HCT116 (cell line): ENCODE measurements at places on chromosomes 1 and 21. TPM values are rescaled to one million over a fixed set of nuclear protein-coding genes. Genes with fewer than 3 reads are reported as not detected.

Gene LCE3D
- total RNA-seq: not detected

Gene LIN28A
- total RNA-seq: 1.4 TPM

Gene NOS1AP
- 5.3 TPM for total RNA-seq

Gene AADACL3
- total RNA-seq: not detected

- H3K36me3 ChIP-seq: no peaks in the 10 kb centered on the region
- peaks cover 15% of the 10 kb centered on the region for H3K4me1 ChIP-seq
- H3K4me3 ChIP-seq: no peak overlapping the region
- no peak for DNase-seq
Measured at GRCh38 chr1:1955621-1956094, 36.6 kb upstream of the TMEM52 start.

- H3K4me1 ChIP-seq: peaks cover 6% of the 10 kb centered on the region; the same call in 1 of the 2 replicates
- H3K27me3 ChIP-seq: no peaks in the 10 kb centered on the region
- no peaks in the 10 kb centered on the region for H3K36me3 ChIP-seq
- DNase-seq: no peak
- H3K27ac ChIP-seq: no peak overlapping the region
Measured at GRCh38 chr1:244920911-244921761, 56.8 kb upstream of the HNRNPU start.

- no peak for DNase-seq
- no peaks in the 10 kb centered on the region for H3K36me3 ChIP-seq
- H3K4me1 ChIP-seq: no peaks in the 10 kb centered on the region
- H3K27ac ChIP-seq: no peak overlapping the region
Measured at GRCh38 chr1:165467706-165468105, 22.8 kb upstream of the RXRG start.

DNA sequence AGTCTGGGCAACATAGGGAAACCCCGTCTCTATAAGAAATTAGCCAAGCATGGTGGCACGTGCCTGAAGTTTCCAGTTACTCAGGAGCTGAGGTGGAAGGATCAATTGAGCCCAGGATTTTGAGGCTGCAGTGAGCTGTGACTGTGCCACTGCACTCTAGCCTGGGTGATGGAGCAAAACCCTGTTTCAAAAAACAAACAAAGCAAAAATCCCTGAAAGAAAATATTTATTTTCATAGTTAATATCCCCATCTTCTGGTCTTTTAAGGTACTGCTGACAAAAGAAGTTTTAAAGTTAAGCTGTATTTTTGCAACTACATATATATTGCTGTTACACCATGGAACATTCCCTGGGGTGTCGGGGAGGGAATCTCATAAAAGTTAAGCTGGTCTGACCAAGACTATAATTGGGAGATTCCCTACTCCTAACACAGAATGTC, 26.0 kb downstream of the VAMP4 start:
- no peaks in the 10 kb centered on the region for H3K4me1 ChIP-seq
- H3K27me3 ChIP-seq: no peaks in the 10 kb centered on the region
- DNase-seq: no peak
- no peaks in the 10 kb centered on the region for H3K36me3 ChIP-seq
- no peak overlapping the region for H3K4me3 ChIP-seq
